Motor neuron (in vitro differentiated cells): ENCODE measurements at places on chromosomes 7 and 10.

DNA sequence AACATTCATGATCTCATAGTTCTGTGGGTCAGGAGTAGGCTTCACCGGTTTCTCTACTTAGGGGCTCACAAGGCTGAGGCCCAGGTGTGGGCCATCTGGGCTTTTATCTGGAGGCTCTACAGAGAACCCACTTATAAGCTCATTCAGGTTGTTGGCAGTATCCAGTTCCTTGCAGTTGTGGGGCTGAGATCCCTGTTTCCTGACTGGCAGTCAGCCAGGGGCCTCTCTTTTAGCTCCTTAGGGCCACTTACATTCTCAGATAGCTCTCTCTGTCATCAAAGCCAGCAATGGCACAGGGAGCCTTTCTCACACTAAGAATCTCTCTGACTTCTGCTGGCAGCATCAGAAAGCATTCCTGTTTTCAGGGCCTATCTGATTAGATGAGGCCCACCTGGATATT, 18.2 kb upstream of the HECTD2 start:
- ATAC-seq = no peak

DNA sequence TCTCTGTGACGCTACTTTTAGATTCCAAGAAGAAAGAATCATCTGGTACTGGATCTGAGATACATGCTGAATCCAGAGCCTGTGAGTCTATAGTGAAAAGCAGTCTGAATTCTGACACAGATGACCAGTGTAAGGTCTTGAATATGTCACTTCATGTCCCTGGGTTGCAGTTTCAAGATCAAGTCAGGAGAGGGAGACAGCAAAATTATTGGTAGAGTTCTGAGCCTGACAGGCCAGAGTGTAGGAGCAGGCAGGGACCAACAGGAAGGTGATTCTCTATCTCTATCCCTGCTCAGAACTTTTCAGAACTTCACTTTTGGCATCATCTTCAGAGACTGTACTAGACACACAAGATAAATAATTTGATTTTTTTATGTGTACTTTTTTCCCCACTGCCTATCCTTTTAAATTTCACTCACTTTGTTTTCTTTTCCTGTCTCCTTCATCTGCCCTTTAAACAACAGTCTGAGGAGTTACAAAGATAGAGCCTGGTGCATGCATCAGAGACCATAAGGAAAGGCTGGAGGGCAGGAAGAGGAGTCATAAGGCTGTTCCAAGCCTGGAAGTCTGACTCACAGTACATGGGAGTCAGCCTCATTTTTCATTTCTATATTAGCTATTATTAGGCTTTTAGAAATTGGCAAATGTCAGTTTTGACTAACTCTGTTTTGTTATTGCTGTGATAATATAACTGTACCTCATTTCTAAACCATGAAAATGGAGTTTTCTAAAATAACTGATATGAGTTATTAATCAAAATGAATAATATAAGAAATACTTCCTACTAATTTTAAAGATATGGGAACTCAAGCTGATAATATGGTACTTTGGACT, 120.2 kb upstream of the TMEM229A start:
- peak; percentile 76 for ATAC-seq

DNA sequence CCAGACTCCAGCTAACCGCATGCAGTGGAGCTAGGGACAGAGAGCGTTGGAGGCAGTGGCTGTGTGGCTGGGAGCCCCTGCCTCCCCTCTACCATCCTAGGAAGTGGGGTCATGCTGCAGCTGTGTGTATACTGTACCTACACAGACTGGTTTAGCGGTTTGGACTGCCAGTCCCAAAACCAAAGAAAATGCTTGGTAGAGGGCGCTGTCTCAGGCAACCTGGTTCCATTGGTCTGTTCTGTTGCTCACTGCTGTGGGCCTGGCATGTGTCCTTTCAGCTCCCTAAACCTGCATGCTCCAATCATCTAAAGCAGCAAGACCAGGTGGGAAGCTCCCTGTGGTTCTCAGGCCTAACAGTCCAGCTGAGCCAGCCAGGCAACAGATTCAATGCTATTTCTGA, 4.5 kb downstream of the RBP4 start:
- ATAC-seq = no peak

GRCh38 chr10:104306897-104307296, 31.4 kb downstream of the ITPRIP start:
- no peak for ATAC-seq

DNA sequence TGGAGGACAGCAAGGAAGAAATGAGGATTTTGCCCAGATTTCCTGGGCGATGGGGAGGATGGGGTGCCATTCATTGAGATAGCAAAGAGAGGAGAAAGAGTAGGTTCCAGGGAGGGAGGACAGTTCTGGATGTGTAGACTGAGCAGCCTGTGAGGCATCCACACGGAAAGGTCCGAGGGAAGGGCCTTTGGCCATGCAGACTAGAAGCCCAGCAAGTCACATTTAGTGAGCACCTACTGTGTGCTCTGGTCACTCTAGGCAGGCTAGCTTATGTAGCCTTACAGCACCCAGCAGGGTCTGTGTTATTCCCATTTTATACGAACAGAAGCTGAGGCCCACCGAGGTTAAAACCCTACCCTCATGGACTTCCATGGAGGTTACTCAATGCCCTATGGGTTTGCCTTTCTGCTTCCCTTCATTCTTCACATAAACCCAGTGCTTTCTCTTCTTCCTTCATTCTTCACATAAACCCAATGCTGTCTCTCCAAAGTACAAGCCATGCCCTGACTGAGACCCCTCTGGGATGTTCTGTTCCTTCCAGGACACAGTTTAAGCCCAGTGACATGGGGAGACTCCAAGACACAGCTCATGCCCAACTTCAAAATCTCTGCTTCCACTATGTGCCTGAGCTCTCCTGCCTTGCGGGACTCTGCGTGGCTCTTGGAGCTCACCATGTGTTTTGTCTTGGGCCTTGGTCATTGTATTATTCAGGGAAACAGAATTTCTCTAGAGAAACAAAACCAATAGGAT, 13.7 kb downstream of the IL2RA start:
- ATAC-seq = no peak

DNA sequence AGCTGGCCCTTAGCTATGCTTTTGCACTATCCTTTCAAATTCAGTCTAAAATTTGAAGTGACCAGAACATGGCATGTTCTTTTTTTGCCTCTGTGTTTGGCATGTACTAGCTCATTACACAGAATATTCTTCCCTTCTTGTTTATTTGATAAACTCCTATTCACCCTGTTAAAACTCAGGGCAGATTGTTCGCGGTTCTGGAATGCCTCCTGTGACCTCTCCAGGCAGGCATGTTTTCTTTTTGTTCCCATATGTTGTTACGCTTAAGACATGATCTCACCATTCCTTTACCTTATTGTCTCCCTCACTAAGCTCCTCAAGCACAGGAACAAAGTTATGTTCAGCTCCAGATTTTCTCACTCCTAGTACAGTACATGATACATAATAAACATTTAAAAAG, 181.7 kb downstream of the CCSER2 start:
- ATAC-seq = no peak
